ENCODE measurements at places on chromosomes 6 and 20.

DNA sequence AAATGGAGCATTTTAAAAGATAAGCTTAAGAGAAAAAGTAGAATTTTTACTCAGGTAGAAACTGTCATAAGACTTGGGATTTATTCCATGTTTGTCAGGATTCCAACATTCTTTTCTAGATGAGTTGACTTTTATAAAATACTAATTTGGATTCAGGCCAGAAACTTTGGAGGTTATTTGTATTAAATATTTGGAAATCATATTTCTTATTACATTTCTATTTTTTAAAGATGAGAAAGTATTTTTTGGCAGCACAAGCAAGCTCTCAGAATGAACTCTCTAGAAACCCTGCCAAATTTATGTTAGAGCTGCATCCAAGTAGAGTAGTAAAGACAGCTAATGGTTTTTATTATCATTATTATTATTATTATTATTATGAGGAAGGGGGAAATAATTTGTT, 1014.9 kb upstream of the GJE1 start:
- no peak for ATAC-seq

GRCh38 chr20:59481067-59481466, 123.3 kb upstream of the PHACTR3 start:
- ATAC-seq, result no peak

DNA sequence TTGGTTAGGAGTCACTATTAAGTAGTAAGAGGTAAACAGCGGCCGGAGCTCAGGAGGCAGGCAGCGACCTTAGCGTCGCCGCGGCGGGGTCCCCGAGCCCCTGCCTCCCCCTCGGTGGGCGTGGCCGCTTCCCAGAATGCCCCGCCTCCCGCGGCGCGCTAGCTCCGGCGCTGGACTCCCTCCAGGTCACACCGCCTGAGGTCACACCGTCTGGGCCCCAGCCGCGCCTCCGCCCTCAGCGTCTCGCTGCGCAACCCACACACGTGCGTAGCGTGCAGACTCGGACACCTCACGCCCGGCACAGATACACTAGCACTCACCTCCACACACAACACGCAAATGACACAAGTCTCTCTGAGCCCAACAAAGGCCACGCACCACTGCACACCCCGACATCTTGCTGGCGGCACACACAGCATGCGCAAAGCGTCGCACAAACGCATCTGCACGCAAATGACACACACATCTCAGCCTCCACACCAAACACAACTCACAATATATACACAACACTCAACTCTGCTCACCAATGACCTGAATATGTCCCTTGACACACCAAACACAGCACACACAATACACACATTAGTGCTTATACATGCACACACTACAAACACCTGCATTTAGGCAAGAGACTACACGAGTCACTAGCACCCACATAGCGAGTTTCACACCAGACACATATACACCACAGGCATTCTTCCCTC, 17.6 kb upstream of the CDKN1A start:
- no peak for ATAC-seq

GRCh38 chr6:124057461-124057860, 253.8 kb downstream of the NKAIN2 start:
- no peak for ATAC-seq

DNA sequence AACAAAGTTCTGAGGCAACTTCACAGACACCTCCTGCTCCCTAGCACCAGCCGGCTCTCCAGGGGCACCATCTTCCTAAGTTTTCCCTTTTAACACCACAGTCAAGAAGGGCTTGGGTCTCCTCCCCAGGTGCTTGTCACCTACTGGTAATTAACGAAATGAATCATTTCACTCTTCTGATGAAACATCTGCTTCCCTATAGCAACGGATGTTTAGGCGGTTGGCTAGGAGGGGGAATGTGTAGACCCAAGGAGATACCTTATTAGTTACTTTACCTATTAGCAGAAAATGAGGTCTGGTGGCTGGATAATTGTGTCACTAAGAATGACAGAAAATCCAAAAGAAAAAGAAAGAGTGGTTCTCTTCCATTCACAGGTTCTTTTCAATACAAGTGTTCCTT, 46.3 kb upstream of the FABP7 start:
- no peak for ATAC-seq

DNA sequence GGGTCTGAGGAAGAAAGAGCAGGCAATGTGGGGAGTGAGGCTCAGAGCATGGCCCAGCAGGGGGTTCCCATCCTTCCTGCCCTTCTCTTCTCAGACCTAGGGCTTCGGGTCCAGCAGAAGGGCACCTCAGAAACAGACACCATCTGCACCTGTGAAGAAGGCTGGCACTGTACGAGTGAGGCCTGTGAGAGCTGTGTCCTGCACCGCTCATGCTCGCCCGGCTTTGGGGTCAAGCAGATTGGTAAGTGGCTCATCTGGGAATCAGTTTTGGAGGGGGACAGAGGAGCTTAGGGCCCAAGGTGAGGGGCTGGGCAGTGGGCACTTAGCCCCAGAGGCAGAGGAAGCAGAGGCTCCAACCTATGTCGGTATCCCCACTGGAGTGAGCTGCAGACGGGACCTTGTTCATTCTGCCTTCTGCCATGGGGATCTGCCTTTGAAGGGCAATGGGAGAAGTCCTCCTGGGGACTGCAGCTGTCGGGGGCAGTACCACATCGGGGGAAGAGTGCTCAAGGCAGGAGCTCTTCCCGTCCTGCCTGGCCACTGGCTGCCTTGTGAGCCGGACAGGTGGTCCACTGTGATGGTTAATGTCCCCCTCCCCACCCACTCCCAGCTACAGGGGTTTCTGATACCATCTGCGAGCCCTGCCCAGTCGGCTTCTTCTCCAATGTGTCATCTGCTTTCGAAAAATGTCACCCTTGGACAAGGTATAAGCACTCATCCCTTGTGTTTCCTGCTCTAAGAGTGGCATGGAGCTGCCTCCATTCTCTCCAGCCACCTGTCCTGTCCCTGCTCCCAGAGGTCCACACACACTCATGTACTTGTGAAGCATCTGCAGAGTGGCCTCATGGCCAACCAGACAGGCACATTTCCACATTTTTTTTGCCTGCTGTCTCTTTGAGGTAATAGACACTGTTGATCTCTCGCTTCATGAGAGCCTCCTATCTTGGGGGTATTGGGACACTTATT, 4.7 kb downstream of the CD40 start:
- no peak for ATAC-seq

DNA sequence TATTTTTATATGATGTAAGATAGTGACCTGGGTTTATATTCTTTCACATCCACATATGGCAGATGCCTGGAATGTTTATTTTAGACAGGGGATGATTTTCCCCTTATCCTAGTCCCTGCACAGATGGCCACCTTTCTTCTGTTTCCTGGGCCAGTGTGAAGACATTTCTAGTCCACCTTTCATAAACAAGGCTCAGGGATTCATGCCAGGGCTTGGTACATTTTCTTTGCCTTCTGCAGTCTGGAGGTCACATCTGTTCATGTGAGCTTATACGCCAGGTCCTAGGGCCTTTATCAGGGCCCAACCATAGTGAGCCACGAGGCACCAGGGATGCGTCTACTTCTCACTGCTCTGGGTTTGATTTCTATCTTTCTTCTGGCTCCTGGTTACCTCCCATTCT, 38.0 kb upstream of the ERVFRD-1 start:
- ATAC-seq, result no peak

DNA sequence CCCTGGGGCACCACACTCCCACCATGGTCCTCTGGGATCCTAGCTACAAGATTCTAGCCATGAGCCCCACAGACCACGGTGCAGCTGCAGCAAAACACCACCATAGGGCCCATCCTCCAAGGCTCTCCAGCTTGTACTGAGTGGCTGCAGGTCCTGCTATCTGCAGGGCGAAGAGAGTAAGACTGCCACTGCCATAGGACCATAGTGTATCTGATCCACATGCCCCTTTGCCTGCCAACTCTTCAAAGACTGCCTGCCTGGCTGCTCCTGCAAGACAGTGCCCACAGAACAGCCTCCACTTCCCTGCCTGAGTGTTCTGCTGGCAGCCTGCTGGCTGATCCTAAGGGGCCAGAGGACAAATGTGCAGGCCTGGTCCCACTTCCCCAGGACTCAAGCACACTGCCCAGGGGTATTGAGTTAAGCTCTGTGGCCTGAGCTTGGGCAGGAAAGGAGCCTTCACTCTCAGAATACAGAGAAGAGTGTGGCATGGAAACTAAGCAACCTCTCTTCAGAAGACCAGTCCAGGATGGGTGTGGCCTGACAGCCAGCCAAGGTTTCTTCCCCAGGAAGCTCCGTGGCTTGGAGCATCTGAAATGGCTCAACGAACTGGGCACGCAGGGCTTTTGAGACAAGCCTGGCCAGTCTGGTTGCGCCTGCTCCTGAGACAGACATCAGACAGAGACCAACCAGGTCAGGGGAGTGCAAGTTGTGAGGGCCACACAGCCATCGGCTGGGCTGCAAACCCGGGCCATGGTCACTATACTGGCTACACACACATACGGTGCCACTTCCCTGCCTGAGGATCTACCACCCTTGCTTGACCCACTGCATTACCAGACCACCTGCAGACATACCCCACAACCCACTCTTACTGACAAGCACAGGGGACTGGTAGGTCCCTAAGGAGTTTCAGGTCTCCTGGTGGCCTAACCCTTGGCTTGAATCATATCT, 54.5 kb downstream of the RNGTT start:
- no peak for ATAC-seq

DNA sequence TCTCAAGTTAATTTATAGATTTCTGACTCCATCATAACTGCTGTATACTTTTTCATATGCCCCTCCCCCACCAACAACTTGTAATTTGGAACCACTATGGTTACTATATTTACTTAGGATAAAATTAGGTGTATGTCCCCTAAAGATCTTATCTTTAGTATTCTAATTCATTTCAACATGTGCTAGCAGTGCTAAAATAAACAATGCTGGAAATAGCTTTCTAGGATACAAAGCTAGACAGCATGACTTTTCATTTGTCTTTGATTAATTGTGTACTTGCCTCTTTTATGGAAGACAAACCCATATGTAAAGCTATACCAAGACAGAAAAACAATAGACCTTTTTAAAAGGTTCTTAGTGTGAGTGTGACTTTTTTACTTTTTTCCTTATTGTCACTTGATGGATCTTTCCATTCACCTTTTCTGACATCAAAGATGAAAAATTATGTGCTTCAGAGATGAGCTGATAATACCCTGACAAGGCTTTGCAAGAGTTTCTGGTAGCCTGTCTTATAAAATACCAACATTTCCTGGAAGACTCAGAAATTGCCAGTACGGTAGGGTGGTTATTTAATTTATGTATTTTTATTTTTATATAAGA, 31.2 kb upstream of the POPDC3 start:
- no peak for ATAC-seq

GRCh38 chr6:5570641-5571040, 309.3 kb downstream of the FARS2 start:
- ATAC-seq, result no peak

GRCh38 chr20:57408536-57409233, 17.5 kb downstream of the RBM38 start:
- ATAC-seq, result no peak

- no peak for ATAC-seq
Observed at GRCh38 chr6:67884442-67884841, 750.6 kb upstream of the ADGRB3 start.

Data from stimulated activated memory B cell treated with anti-CD40 and anti-IgM and Interleukin-4, amounts not matched to agents 10 μg/mL and 1 μg/mL and 100 μg/mL, for 72 hours (primary cell).